Aorta (tissue), 5 donors: ENCODE measurements at places on chromosomes 5 and 9. TPM values are rescaled to one million over a fixed set of nuclear protein-coding genes. Genes with fewer than 3 reads are reported as not detected.

TSLP gene
- 1.5 TPM for total RNA-seq

TMEM252 gene
- total RNA-seq, result not detected

GRCh38 chr5:16615741-16616535 lies 859 bp downstream of the RETREG1 start:
- DNase-seq, result no peak

SEMA6A gene
- 28.5 TPM for total RNA-seq

GRCh38 chr5:178327931-178328711 lies 95.5 kb upstream of the PHYKPL start:
- DNase-seq, result peak; percentile 47

GABRA6 gene
- not detected for total RNA-seq

DNA sequence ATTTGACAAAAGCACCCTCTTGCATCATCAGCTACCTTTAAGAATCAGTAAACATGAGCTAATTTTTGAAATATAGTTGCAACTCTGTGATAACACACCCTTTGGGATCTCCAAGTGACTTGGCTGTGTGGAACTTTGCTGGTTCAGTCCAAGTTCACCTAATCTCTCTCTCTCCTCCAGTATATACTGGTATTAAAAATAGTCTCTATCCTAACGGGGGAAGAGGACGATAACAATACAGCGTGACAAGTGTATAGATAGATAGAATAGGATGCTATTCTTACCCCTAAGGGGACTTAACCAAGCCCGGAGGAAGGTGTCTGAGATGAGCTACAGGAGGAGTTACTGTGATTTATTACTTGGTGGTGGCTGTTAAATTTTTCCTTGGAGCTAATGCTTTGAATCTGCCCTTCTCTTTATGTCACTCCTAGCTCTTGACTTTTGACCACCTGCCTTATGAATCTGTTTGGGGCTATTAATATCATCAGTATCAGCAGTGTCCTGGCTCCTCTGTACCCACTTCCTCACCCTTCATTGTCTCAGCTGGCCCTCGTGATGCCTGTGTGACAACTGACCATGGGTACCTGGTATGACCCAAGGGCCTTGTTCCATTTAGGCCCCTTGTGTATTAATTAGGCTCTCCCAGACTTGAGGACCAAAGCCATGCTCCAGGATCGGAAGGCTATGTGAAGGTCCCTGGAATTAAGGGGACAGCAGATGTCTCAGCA lies 223.9 kb downstream of the SREK1 start:
- no peak for DNase-seq

- DNase-seq, result no peak
Measured at GRCh38 chr9:16708656-16709435, 161.6 kb downstream of the BNC2 start.

PLPP7 gene
- total RNA-seq, result 6.6 TPM

SLC34A1 gene
- not detected for total RNA-seq

- DNase-seq, result no peak
Measured at GRCh38 chr5:10384483-10384882, 31.0 kb downstream of the MARCHF6 start.
